Suppressor macrophage treated with lipopolysaccharide for 4 hours (primary cell): ENCODE measurements at places on chromosomes 4 and X.

DNA sequence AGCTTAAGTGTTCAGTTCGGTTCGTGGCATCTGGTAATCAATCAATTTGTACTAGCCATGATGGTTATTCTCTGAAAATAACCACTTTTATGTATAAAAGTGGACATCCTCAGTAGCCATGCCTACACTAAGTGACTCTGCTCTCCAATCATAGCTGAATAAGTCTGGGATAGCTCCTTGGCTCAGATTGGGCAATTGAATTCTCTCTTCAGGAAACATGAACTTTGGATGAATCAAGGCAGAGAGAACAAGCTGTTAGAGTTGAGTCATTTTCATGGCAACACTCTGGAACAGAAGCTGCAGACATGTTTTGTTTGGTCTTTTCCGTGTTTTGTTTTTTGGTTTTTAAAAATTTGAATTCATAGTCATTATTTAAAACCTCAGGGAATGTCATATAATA is 66.8 kb upstream of the TMEM164 start:
- DNase-seq, result no peak

DNA sequence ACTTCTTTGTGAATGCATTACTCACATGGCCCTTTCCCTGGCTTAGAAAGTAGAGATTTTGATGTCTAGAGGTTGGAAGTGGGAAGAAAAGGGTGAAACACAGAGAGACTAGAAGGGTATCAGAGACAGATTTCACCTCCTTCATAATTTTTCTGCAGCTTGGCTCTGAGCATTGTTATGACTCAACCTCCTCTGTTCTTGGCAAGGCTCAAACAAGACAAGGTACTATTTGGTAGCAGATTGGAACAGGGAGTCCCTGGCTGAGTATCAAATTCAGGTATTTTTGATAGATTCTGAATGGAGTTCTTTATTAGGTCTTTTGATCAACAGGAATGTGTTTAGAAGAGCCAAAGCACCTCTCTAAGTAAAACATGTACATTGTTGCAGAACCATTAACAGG is 146.3 kb upstream of the CHRDL1 start:
- DNase-seq, result no peak

GRCh38 chr4:54607067-54607466 is 50.7 kb upstream of the KIT start:
- DNase-seq, result no peak

GRCh38 chr4:150501983-150502382 is 80.0 kb upstream of the MAB21L2 start:
- no peak for DNase-seq

DNA sequence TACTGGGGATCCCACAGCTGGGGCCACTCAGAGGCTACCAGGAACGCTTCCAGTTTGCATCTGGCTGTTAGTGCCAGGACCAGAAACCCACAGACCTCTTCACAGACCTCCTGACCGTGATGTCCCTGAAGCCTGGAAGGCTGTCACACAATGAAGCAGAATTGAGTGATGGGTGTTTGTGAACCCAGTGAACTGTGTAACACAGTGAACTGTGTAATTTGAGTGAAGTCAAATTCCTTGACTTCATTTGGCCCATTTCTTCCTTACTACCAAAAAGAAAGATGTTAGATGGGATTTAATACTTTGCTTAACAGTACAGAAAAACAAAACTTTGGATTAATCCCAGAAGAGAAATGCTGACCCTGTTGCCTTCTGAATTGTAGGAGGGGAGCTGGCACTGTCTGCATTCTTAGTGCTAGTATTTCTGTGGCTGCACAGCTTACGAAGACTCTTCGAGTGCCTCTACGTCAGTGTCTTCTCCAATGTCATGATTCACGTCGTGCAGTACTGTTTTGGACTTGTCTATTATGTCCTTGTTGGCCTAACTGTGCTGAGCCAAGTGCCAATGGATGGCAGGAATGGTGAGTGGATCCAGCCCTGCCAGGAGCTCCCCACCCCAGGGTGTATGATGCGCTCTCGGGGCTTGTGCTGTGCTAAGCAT is 17.8 kb downstream of the SRD5A3 start:
- no peak for DNase-seq
